Ascending aorta (tissue), 2 donors: ENCODE measurements at places on chromosomes 6 and 20. TPM values are rescaled to one million over a fixed set of nuclear protein-coding genes. Genes with fewer than 3 reads are reported as not detected.

DNA sequence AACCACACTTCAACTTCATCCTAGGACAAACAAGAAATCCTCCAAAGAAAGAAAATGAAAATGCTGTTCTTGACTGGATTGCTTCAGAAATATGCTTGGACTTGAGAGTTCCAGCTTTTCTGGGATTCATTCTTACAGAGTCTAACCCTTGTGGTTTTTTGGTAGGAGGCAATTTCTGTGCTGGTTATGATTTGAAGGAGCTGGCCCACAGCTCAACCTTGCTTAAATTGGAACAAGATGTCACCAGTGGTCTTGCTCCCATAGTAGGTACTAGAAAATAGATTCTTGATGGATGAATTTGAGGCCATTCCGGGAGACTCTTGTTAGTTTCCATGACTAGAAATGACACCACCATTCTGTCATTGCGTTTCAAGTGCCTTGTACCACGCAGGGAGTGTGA lies 54.3 kb upstream of the BMP6 start:
- no peaks in the 10 kb centered on the region for H3K4me1 ChIP-seq
- H3K4me3 ChIP-seq = no peak overlapping the region
- H3K27me3 ChIP-seq = no peaks in the 10 kb centered on the region
- DNase-seq = no peak

DNA sequence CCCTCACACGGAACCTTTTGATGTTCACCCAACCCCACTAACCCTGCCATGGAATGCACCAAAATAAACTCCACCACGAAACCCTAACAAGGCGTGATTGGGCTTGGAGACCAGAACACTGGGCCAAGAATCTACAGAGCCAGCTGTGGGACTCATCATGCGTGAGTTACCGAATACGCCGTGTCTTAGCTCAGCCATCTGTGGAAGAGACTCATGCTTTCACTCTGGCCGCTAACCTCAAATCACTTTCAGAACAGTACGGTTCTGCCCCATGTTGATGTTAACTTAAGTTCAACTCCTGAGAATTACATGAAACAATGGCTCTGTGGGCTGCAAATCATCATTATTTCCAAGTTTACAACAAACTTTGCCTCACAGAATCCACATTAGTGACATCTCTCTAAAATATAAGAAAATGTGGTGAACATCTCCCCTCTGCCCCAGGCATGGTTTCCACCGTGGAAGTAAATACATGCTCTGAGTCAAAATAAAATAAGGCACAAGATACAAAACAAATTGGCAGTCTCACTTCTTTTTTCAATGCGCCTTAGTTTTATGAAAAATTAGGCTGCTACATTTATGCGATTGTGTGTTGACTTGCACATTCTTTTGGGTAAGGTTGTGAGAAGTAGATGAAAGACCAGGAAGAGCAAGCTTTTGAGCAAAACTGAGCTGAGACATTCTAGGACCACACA lies 308.9 kb upstream of the EXOC2 start:
- H3K4me1 ChIP-seq = no peaks in the 10 kb centered on the region
- H3K4me3 ChIP-seq = no peak overlapping the region
- H3K27ac ChIP-seq = no peak overlapping the region
- no peaks in the 10 kb centered on the region for H3K27me3 ChIP-seq
- no peaks in the 10 kb centered on the region for H3K36me3 ChIP-seq
- no peak for DNase-seq

DNA sequence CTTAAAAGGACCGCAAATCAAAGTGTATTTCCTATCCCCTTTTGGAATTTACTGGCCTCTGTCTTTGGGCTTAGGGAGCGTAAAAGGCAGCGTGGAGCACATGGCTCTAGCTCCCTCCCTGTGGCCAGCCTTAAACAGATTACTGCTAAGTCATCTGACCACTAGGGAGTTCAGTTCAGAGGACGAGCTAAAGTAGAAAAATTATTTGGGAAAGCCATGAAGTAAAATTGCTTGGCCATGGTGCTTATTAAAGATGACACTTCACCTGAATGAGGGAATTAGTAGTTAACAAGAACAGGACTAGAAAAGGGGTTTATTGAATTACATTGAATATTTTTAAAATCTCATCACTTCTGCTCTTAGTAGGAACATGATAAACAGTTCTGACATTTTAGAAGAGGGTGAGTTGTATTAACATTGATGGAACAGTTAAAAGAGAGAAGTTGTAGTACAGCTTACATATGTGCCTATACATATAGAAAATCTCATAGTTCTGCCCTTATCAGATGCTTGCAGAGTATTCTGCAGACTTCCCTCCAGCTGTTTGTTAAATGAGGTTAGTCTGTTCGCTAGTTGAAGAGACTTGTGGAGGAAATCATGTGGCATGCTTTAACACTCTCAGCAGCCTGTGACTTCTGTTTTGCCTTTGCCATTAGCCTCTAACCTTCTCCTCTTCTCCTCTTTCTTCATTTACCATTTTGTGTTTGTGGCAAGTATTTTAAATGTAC lies 31.2 kb upstream of the MAPK13 start:
- H3K4me3 ChIP-seq = no peak overlapping the region
- H3K27me3 ChIP-seq = no peaks in the 10 kb centered on the region
- DNase-seq = no peak

GRCh38 chr6:47653706-47654105 lies 44.7 kb upstream of the ADGRF4 start:
- DNase-seq = no peak
- H3K36me3 ChIP-seq = no peaks in the 10 kb centered on the region
- H3K4me1 ChIP-seq = no peaks in the 10 kb centered on the region
- H3K27ac ChIP-seq = no peak overlapping the region
- no peak overlapping the region for H3K4me3 ChIP-seq
- H3K27me3 ChIP-seq = no peaks in the 10 kb centered on the region

DNA sequence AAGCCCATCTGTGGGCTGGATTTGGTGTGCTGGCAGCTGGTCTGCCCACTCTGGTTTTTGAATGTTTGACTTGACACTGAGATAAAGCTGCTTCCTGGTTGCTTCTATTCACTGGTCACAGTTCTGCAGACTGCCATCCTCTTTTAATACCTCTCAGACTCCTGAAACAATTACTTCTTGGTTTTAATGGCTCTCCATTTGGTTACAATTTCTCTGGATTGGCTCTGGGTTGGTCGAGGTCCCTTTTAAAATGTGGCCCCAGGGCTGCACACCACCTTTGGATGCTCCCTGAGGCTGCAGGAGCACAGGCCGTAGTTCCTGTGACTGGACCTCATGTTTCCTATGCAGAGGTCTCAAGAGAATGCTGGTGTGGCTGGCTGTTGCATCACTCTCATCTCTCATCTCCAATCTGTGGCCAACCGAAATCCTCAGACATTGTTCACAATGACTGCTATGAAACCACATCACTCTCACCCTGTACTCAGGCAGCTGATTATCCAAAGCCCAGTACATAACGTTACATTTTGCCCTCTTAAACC lies 98.5 kb downstream of the INSM1 start:
- H3K4me1 ChIP-seq = no peaks in the 10 kb centered on the region
- H3K27me3 ChIP-seq = no peaks in the 10 kb centered on the region
- no peak for DNase-seq
- H3K36me3 ChIP-seq = peaks cover 14% of the 10 kb centered on the region

- H3K4me1 ChIP-seq = peaks cover 11% of the 10 kb centered on the region
- peaks cover 4% of the 10 kb centered on the region for H3K27me3 ChIP-seq
- H3K27ac ChIP-seq = no peak overlapping the region
- no peak overlapping the region for H3K4me3 ChIP-seq
- DNase-seq = no peak
Measured at GRCh38 chr6:33189625-33190448, 2.4 kb downstream of the COL11A2 start.

The SOBP gene
- total RNA-seq = 5.4 TPM

The TCP11 gene
- 0.43 TPM for total RNA-seq

DNA sequence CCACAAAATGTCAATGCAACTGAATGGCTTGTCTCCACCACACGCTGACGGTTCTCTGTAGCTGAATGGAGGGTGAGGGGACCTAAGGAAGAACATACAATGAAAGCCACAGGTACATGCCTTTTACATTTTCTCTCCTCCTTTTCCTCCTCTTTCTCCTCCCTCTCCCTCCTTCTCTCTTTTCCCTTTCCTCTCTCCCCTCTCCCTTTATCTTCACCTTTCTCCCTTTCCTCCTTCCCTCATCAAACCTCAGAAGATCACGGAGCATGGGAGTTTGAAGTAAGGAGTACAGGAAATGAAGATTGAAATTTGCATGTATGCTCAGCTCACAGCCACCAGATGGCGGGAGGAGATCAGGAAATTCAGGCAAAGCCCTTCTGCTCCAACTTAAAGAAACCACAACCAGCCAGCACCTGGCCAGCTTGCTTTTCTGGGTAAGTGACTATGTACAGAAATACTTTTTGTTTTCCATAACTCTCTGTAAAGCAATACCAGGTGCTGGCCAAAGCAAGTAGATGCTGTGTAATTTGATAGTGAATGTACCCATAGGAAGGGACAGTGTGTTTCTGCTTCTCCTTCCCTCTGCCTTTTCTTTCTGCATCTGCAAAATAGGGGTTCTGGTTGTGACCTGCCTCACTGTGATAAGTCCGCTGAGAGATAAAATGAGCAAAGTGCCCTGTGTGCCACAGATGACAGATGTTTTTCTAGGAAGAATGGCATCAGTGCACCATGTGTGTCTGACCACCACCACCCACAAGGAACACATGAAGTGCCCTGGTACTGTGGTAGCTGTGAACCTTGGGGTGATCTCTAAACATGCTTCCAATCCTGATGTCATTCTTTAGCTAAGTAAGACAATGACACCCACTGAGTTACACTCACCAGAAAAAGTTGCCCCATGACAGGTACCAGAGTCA lies 18.6 kb upstream of the FOXO3 start:
- H3K27ac ChIP-seq = no peak overlapping the region
- no peak overlapping the region for H3K4me3 ChIP-seq
- H3K4me1 ChIP-seq = no peaks in the 10 kb centered on the region
- DNase-seq = no peak
- no peaks in the 10 kb centered on the region for H3K27me3 ChIP-seq

The CDH4 gene
- not detected for total RNA-seq

DNA sequence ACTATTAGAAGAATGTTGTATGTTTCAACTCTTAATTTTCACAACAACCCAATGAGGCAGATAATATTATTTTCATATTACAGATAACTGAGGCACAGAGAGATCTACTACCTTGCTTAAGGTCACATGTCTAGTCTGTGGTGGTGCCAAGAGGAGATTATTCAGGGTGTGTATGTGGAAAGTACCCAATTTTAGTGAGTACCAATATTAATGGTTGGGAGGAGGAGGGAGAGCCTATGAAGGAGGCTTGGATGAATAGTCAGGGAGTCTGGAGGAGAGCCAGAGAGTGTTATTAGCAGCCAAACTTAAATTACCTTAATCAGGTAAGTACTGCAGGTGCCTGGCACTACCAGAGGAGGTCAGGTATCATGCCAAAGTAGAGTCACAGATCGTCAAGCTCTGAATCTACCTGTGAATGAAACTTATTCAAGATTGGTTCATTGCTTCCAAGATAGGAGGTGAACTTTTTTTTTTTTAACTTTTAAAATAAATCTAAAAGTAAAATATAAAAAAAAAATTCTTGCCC lies 10.9 kb upstream of the CALHM6 start:
- H3K27me3 ChIP-seq = no peaks in the 10 kb centered on the region
- no peaks in the 10 kb centered on the region for H3K36me3 ChIP-seq
- no peaks in the 10 kb centered on the region for H3K4me1 ChIP-seq
- no peak overlapping the region for H3K27ac ChIP-seq
- DNase-seq = no peak
- no peak overlapping the region for H3K4me3 ChIP-seq

DNA sequence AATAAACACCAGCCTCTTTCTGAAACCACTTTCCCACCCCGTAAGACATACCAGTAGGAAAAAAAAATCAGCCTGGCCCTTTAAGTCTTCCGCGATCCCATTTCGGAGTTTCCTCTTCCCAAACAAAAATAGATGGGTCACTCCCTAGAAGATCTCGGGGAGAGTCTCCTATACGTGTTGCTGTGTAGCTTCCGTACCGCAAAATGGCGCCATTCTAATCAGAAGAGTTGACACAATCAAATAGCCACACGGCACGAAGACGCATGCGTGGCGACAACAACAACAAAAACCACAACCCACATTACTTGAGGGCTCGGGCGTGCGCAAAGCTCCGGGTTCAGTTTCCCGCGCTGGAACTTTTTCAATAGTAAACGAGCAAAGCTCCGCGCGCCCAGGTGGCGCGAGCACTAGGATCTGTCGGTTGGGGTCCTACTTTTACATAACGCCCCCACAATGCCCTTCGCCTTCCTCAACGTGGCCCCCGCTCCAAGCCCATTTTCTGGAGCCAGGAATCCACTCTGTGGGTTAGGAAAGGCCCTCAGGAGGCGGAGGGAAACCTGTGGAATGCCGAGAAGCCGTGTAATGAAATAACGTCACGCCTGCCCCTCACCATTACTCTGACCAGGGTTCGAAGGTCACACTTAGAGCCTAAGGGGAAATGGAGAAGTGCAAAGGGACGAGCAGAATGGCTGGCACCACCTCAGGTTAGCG lies at the start of gene GPANK1:
Gene GPANK1, minus strand, starts transcription at position 208 of the 711 bp plus-strand sequence. CDS start 519 bp downstream, outside the sequence.
- peak; percentile 73 for DNase-seq
- peaks cover 34% of the 10 kb centered on the region for H3K36me3 ChIP-seq
- H3K27ac ChIP-seq = peak within 1 kb of the TSS; percentile 97
- peaks cover 16% of the 10 kb centered on the region for H3K4me1 ChIP-seq

The FHL5 gene
- total RNA-seq = 128 TPM

- no peak overlapping the region for H3K27ac ChIP-seq
- no peaks in the 10 kb centered on the region for H3K36me3 ChIP-seq
- H3K4me1 ChIP-seq = no peaks in the 10 kb centered on the region
- no peaks in the 10 kb centered on the region for H3K27me3 ChIP-seq
Measured at GRCh38 chr6:166591026-166591425, 4.5 kb upstream of the RAMACL start.
